ENCODE measurements at places on chromosomes 2 and 18.

- no peak for DNase-seq
Observed at GRCh38 chr2:178025551-178026185, 46.9 kb downstream of the PDE11A start.

DNA sequence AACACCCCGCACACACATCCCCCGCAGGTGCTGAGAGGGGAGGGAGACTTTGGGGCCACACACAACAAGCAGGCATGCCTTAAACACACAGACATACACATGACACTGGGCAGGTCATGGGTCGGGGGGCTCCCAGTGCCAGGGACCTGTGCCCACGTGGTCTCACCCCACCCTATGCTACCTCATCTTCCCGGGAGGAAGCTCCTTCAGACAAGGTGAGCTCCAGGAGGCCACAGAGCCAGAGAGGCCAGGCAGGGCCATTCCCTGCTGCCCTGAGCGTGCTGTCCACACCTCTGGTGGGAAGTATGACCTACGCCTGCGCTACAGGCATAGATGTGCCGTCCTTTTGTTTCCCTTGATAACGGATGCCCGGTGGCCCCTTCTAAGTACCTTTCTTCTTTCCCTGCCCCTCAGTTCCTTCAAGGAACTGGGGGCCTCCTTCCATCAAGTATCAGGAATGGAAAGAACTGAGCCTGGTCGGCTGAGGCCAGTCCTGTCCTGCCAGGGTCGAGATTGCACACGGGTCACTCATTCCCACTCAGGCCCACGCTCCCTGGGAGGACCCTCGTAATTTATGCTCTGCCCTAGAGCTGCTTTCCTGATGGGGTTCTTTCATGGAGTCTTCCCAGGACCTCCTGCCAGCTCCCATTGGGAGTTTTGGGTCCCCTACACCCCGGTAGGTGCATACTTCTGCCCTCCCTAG is 4.7 kb downstream of the TEKT4 start:
- no peak for DNase-seq

- no peak for DNase-seq
Observed at GRCh38 chr2:134140251-134140661, 113.6 kb upstream of the MGAT5 start.

- DNase-seq: no peak
Observed at GRCh38 chr2:188819792-188820191, 154.4 kb upstream of the COL3A1 start.

DNA sequence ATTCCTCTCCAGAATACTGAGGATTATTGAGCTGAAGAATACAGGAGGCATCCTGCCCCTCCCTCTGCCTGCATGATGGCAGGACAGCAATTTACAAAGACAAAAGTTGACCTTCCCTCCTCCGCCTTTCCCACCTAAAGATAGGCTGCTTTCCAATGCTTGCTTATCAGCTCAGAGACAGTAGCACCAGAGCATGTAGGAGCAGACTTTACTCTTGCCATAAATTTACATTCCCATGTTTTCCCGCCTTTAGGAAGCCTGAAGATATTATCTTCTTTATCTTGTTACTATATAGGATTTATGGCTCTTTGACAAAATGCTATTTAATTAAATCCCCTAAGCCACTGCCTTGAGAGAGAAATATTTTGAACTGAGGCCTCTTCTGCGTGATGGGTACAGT is 135.6 kb upstream of the HNMT start:
- no peak for DNase-seq

DNA sequence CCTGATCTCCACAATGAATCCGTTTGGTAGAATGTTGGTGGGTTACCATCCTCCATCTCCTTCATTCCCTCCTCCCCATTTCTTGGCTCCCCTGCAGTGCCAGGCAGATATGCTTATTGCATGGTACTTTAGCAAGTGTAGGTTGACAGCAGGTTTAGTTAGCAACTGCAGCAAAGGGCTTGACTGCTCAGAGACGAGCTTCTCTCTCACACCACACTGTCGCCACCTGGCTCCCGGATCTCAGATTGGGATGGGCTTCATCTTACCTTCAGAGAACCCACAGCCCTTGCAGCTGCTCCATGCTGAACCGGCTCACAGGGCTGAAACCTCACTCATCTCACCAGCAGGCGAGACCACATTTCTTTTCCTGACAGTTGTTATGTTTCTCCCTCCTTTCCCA is 88.8 kb downstream of the VWA3B start:
- no peak for DNase-seq

DNA sequence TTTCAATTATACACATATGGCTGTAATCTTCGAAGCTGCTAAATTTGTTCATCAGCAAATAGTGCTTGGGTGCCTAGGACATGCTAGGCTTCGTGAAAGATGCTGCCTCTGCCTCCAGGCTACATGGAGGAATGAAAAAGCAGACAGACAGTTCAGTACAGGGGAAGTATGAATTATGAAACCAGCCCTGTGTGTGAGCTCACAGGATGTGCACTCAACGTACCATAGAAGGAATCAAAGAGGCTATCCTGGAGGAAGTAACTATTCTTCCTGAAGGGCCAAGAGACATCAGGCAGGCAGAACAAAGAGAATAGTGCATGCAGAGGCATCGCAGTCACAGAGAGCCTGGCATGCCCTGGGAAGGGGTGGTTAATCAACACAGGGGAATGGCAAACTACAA is 61.4 kb downstream of the DYM start:
- no peak for DNase-seq

DNA sequence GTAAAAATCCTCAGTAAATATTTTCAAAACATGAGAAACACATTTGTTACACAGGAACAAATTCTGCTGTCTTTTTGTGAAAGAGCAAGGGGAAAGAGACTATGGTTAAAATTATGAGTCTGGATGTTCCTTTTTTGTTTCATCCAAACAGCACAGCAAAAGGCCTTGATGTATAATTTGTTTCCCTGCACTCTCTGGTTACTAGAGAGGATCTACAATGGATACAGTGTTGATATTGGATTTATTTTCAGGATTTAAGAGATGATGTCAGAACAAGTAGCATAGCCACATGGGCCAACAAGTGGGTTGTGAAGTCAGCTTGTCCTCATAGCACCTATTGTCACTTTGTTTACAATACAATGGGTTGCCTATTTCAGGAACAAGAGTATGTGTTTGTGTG is 11.3 kb upstream of the ERBB4 start:
- DNase-seq: no peak

- DNase-seq: no peak
Observed at GRCh38 chr2:38095079-38095995, 19.4 kb upstream of the CYP1B1 start.

DNA sequence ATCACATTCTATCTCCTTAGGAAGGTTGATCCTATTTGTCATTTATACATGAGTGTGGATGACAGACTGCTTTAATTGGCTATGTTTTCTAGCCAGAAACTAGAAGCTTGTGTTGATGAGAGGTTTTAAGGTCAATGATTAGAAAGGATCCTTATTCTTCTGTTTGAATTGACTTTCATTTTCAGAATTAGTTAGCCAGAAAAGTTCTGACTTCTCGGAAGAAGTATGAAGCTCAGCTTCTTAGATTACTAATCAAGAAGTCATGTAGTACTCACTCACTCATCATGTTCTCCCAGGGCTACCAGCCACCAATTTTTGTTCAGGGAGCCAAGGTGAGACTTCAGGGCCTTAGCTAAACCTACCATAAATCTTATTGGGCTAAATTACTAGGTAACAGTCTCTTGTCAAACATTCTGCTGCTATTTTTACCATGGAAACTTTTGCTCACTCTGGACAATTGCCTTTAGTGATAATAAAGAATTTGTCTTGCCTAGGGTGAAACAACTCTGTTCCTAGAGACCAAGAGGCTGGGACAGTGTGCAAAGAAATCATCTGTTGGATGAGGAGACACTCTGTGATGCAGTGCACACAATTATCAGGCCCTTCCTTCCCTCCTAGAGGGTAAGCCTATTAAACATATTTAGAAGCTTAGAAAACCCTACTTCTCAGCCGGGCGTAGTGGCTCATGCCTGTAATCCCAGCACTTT is 111.6 kb upstream of the DNMT3A start:
- DNase-seq: no peak

DNA sequence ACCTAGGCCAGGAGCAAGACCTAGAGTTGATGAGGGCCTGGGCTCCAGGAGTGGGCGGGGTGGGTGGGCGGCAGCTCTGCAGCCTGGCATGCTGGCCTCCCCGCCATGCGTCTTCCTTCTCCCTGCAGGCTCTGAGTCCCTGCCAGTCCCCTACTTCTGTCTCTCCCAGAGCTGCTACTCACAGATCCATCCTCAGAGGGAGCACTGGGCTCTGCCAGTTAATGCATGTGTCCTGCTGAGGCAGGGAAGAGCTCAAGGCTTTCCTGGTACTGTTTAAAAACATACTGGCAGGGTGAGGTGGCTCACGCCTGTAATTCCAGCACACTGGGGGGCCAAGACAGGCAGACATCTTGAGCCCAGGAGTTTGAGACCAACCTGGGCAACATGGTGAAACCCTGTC is 38.7 kb upstream of the EDAR start:
- no peak for DNase-seq

- DNase-seq: no peak
Observed at GRCh38 chr2:132953771-132954170, 283.8 kb upstream of the LYPD1 start.

DNA sequence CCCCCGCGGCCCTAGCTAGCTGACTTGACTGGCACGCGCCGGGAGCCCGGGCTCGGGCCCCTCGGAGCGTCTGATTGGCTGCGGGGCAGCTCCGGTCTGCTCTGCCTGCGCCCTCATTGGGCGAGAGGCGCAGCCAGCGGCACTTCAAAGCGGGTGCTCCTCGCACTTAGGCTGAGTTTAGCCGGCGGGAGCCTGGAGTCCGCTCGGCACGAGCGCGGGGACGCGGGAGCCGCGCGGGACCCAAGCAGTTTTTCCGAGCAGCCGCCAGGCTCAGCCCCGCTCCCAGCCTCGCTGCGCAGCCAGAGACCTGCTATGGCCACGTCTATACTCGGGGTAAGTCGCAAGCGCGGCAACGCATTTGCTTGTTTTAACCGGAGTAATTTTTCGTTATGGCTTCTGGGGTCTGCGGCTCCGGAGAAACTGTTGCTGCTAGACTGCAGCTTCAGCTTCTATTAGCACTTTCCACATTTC is at the start of gene SP9:
TSS of gene SP9 (plus strand) at position 174 of the 471 bp plus-strand sequence. CDS start at position 313, 139 bp downstream.
- peak; percentile 40 for DNase-seq

- no peak for DNase-seq
Observed at GRCh38 chr2:204860274-204860673, 315.0 kb downstream of the PARD3B start.

DNA sequence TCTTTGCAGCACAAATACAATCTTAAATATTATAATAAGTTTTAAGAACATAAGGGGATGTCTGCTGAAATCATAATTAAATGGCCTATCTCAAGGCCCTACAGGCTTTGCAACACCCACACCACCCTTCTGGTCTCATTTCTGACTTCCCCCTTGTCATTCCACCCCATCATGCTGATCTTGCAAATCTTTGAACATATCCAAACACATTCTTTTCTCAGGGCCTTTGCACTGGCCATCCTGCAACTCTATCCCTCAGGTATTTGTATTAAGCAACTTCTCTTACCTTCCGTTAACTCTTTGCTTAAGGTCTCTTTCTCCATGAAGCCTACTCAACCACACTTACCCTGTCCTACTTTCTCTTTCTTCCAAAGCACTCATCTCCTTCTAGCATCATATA is 51.8 kb upstream of the CCDC150 start:
- DNase-seq: no peak

DNA sequence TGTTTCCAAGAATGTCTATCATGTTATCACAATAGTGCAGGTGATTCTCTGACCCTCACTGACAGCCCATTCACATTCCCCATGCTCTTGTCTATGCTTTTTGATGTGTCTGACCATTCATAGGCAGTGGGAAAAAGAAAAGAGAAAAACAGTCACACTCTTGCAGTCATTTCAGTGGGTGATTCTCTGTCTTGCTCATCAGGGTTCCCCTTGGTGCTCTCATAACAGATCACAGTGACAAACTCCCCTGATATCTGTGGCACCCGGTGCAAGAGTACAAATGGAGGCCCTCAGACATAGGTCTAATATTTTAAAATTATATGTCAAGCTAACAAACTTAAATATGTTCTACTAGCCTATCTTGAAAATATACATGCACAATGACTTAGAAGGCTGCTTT is 72.7 kb upstream of the PPP1CB start:
- no peak for DNase-seq

DNA sequence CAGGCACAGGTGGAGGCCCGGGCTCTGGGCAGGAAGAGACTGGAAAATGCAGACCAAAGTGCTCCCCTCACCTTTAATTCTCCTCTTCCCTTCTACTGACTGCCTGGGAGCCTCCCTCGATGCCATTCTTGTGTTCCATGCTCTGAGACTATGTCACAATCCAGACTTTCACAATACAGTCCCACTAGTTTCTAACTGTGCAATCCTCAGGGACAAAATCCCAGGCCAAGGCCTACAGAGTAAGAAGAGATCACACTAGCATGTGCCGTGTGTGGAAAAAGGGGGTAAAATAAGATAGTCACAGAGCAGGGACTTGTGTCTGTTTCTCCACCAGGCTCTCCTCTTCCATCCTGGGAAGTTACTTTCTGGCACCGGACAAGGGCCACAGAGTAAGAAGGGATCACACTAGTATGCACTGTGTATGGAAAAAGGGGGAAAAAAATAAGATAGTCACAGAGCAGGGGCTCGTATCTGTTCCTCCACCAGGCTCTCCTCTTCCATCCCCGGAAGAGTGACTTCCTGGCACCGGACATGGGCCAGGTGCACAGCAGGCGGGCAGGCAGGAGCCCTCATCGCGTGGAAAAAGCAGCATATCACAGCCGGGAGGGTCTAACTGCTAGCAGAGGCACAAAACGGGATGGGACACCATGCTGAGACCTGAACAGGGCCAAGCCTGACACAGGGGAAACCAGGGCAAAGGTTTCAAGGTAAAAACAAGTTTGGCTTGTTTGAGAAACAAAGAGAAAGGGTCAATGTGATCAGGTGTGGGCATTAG is 9.6 kb downstream of the CYB5A start:
- no peak for DNase-seq

DNA sequence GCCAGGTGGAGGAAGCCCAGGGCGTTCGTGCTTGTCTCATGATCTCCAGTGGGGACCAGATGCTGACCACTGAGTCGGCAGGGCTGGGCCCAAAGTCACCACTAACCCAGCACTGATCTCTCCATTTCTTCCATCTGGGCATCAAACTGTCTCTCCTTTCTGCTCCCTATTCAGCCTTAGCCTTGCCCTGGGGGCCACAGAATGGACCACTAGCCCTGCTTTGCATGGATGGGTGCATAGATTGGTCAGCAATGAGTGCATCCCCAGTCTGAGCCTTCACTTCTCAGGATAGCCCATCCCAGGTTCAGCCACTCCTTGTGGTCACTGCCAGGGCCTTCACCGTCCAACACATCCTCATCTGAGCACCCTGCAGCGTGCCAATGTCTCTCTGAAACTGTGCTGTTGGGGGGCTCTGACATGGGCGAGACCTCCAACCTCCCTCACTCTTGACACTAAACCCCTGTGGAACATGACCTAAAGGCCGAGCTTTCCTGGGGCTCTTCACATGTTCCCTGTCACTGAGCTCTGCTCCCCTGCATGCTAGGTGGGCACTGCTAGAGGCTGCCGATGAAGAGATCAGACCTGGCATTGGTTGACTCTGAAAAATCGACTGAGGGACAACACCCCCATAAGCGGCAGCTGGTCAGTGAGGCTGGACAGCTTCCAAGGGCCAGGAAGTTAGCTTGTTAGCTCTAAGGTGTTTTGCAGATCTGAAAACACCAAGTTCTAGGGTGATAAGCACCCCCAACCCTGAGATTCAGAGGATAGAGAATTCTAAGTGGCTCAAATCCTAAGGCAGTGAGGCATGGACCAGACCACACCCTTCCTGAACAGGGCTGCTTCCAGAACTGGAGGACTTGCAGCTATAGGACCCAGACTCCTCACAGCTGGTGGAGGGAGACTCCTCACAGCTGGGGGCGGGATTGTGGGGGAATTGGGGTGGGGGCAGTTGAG is 61.7 kb downstream of the HS1BP3 start:
- no peak for DNase-seq

- no peak for DNase-seq
Observed at GRCh38 chr2:237016121-237016915, 69.4 kb upstream of the COPS8 start.
